CD4-positive, alpha-beta T cell treated with Interferon alpha-2 for 1 hour (primary cell): ENCODE measurements at places on chromosomes 1 and 21.

- DNase-seq = no peak
These were observed 89.6 kb upstream of the GPR88 start for GRCh38 chr1:100448366-100448765.

DNA sequence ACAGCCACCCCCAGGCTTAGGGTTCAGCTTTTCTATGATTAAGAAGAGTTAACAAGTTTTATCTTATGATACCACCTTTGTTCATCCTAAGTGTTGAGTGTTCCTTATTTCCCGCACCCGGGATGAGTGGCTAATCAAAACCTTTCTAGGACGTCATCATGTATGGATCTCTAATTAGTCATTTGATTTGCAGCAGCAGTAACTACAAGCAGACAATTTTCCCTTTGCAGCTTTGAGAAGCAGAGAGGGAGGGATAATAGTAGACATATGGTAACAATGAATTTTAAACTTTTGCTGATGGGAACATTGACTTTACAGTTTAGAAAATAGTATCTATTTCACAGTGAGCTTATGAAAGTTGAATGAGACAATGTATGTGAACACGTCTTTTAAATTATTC lies 30.8 kb upstream of the SLC35F3 start:
- no peak for DNase-seq

DNA sequence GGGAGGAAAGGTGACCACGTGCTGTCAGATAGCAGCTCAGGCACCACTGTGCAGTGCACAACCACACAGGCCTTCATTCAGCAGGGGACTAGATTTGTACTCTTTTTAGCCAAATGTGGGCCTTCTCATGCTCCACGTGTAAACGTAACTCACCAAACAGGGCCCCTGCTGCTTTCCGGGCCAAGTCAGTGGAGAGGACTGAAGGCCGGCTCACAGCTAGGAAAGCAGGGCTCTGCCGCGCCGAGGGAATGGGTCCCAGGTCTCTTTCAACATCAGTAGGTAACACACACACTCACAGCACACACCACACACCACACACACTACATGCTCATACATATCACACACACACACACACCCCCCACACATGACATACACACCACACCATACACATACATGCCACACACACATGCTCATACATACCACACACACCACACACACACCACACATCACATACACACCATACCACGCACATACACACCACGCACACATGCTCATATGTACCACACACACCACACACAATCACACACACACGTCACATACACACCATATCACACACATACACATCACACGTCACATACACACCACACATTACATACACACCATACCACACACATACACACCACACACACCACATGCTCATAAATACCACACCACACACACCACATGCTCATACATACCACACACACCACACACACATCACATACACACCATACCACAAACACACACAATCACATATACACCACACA lies 124.0 kb upstream of the ERG start:
- no peak for DNase-seq

DNA sequence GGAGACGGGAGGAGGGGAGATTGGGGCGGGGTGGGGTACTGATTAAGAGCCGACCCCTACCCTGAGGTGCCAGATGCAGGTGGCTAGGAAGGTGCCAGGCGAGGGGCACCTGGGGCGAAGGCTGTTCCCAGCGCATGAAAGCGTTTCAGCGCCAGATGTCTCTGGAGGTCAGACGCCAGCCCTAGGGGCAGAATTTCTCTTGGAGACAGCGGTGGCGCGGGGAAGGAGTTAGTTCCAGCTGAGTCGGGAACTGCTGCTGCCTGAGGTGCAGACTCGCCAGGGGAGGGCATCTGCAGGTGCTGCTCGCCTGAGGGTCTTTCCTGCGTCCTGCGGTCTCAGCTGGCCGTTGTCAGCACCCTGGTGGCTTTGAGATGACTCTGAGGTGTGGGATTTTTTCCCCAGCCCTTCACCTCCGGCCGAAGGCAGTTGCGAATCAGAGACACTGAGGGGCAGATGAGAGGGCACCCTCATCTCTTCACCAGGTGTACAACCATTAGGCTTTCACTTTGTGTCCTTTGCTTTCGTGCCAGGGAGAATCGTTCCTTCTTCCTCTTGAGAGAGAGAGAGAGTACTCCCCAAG lies 539 bp downstream of the CGN start:
- DNase-seq = peak; percentile 27

DNA sequence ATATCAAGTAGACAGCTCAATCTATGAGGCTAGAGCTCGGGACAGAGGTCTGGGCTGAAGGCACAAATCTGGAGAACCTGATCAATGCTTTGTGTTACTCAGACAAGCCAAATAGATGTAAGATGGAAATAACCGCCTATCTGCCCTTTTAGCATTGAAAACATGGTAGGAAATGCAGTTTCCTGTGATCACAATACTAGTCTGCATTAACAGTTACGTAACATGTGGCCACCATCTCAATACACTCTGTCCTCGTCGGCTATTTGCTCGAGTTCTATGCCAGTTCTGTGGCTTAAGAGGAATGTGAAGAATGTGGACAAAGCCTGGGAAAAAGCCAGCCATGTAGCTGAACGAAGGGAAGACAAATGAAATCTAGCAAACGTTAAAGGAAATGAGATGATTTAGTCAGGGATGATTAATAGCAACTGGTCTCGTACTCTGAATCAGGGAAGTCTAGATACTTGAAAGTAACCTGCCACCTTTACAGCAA lies 73.3 kb downstream of the HSF2BP start:
- DNase-seq = no peak

GRCh38 chr1:243320224-243320623 lies 64.4 kb downstream of the SDCCAG8 start:
- no peak for DNase-seq

DNA sequence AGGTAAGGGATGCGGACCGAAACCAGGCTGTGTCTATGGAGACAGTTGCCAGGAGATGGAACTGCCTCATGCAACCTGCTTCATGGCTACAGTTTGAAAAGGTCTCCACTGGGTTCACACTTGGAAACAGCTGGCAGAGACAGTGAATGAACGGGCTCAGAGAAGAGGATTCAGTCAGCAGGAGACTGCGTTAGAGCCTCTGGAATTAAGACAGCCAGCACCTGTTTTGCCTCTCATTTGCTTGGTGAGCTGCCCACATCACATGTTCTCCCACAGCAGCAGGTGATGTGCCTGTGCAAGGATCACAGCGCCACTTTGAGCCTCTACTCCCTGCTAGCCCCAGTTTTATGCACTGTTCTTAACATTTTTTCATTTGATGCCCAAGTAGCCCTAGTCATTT lies 321.0 kb downstream of the PLPP3 start:
- no peak for DNase-seq

GRCh38 chr1:204545202-204545601 lies 29.0 kb downstream of the MDM4 start:
- no peak for DNase-seq

- DNase-seq = no peak
These were observed 27.2 kb upstream of the TRIM67 start for GRCh38 chr1:231134624-231135023.

- DNase-seq = no peak
These were observed 192.8 kb upstream of the CAMK1G start for GRCh38 chr1:209390764-209391163.

DNA sequence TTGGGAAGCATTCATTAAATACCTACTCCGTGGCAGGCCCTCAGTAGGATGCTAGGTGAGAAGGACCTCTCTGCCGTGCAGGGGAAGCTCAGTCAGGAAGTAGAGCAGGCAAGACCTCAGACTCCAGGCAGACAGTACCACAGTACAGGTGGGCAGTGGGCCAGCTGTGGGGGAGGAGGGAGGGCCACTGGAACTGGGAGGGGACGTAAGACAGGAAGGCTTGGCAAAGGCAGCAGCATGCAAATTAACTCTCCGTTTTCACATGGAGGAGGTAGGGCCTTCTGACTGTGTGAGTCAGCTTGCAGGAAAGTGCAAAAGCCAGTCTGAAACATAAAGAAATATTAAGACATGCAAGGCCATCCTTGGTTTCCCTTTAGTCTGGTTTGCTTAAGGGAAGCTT lies 157.7 kb downstream of the TRIM33 start:
- DNase-seq = no peak
